ENCODE measurements at places on chromosomes 16 and 17. TPM values are rescaled to one million over a fixed set of nuclear protein-coding genes. Genes with fewer than 3 reads are reported as not detected.

- no peak for DNase-seq
Observed at GRCh38 chr16:80824623-80825364, 20.4 kb upstream of the CDYL2 start.

The TEX14 gene
- 0.17 TPM for total RNA-seq

- no peak for DNase-seq
Observed at GRCh38 chr16:49623501-49624266, 232.2 kb downstream of the ZNF423 start.

- DNase-seq = no peak
Observed at GRCh38 chr17:72850410-72851118, 241.9 kb downstream of the SLC39A11 start.

The ACSF2 gene
- 8.3 TPM for total RNA-seq

DNA sequence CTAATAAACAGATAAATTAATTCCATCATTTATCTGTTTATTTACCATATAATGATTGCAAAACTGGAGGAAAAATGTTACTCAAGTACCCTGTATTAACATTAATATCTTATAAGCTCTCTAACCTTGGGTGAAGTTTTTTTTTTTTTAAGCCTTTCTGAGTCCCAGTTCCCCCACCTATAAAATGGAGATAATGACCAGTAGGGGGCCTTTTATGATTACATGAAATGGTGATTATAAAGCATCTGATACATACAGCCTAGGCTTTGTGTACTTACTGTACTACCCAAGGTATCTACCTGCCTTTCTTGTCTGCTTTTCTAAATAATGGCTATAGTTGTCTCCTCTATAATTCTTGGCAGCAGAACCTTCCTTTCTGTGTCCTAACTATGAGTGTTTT is 22.6 kb downstream of the LRRC36 start:
- DNase-seq = no peak

- DNase-seq = no peak
Observed at GRCh38 chr16:84810518-84811273, 9.1 kb upstream of the CRISPLD2 start.

The BAIAP3 gene
- total RNA-seq = 1.3 TPM

DNA sequence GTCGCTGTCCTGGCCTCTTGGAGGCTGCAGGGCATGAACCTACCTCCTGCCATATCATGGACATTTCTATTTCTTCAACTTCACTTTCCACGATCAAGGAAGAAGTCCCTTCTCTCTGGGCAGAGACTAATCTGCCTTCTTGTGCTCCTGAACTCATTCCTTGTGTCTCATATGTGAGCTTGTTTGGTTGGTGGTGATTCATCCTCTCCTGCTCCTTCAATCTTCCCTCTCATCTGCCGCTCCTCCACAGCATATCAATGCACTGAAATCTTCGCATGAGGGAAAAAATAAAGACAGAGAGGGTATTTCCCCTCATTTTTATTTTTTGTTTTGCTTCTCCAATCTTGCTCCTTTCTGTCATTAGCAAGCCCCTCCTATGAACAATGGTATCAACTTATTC is 571.7 kb upstream of the GOT2 start:
- DNase-seq = no peak

DNA sequence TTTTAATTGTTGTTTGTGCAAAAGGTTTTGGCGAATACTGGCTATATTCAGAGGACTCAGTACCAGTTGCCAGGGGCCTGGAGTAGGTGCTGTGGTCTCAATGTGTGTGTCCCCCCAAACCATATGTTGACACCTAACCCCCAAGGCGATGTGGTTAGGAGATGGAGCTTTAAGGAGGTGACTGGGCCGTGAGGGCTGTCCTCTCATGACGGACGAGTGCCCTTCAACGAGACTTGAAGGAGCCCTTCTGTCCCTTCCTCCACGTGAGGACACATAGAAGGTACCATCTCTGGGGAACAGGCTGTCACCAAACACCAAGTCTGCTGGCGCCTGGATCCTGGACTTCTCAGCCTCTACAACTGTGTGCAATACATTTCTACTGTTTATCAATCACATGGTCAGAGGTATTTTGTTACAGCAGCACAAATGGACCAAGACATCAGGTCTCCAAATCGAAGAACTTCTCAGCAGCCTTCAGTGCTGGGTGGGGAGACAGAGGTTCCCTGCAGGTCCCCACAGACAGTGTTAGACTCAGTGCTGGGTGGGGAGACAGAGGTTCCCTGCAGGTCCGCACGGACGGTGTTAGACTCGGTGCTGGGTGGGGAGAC is 24.8 kb upstream of the METRNL start:
- no peak for DNase-seq

The GINS2 gene
- 0.17 TPM for total RNA-seq

The UMOD gene
- not detected for total RNA-seq

DNA sequence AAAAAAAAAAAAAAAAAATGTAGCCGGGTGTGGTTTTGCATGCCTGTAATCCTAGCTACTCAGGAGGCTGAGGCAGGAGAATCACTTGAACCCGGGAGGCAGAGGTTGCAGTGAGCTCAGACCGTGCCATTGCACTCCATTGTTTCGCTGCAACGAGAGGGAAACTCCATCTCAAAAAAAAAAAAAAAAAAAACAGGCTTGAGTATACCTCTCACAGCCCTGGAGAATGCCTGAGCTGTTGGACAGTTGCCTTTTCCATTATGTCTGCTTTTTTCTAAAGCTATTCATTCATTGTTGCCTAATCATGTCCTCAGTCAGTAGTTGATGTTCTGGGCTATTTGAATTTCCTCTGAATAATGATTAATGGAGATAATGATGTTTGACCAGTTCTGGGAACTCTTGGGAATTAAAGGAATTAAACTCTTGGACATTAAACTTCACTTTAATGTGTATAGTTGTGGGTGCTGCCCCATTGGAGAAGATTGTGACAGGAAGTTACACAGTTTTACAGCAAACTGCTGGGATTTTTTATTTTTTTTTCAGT is 11.8 kb downstream of the HMOX2 start:
- DNase-seq = no peak

DNA sequence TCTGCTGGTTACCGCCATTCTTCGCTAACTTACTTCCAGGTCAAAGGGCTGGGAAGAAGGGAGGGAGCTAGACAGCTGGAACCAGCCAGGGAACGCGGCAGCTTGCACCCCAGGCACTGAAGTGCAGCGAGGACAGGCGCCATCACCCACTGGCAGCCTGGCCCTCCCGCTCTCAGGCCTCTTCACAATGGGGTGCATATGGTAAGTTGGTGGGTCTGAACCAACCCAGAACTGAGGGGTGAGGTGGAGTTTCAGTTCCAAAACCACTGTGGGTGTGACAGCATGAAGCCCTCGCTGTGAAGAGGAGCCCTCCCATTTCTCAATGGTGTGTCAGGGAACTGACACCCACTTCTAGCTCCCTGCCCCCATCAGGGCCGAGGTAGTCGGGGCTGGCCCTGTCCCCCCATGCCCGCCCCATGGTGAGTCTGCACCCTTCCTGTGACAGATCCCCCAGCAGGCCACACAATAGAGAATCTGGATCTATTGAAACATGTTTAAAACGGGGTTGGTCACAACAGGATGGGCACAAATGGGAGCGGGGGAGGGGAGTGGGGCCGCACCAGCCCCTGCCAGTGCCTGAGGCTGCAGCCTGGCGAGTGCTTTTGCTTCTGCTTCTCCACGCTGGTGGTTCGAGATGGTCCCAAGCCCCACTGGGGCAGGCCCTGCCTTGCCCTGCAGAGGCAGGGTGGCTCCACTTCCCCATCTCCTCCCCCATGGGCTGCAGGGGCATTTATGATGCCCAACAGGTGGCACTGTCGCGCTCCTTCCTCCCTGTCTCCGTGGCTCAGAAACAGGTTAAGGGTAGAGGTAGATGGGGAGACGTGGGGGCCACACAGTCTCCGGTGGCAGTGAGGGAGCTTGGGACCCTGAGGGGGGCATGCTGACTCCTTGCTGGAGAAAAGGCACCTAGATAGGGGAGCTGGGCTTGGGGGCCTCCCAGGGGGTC is 2.3 kb downstream of the LIMD2 start:
- no peak for DNase-seq

DNA sequence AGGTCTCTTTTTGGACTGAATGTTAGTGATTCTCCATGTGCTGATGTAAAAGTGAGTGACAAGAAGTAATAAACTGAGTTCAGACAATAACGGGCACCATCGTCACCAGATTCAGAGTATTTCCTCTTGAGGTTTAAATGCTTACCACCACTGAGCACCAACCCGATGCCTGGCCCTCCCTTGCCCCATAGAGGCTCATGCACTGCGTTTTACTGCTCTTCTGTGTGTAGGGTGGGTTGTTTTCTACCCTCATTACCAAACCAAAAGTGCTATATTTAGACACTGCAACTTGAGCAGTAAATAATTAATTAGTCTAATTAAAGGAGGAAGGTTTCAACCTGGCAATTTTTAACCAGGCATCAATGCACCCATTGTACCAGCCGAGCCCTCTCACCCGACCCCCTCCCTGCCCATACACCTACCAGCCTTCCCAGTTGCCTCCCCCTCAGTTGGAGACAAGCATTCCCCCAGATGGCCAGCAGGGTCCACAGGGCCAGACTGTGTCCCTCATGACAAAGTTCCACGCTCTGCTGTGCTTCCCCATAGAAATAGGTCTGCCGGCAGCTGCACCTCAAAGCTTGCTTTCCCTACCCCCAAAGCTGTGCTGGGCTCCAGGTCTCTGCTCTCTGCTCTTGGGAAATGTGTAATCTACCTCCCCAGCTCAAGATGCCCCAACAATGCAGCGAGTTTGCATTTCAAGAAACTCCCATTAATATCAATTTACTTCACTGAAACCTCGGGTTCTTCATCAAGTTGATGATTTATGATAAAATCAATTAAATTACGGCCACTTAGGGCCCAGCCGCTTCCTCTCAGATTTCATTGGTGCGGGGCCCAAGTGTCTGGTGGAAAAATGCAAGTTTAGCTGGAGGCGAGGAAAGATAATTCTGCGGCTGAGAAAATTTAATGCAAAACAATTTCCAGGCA is 16.0 kb downstream of the HOXB4 start:
- DNase-seq = no peak

DNA sequence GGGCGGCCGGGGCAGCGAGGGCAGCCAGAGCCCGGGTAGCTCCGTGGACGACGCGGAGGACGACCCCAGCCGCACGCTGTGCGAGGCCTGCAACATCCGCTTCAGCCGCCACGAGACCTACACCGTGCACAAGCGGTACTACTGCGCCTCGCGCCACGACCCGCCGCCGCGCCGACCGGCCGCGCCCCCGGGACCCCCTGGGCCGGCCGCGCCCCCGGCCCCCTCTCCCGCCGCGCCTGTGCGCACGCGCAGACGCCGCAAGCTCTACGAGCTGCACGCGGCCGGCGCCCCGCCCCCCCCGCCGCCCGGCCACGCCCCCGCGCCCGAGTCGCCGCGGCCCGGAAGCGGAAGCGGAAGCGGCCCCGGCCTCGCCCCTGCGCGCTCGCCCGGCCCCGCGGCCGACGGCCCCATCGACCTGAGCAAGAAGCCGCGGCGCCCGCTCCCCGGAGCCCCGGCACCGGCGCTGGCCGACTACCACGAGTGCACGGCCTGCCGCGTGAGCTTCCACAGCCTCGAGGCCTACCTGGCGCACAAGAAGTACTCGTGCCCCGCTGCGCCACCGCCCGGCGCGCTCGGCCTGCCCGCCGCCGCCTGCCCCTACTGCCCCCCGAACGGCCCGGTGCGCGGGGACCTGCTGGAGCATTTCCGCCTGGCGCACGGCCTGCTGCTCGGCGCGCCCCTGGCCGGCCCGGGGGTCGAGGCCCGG is 36.1 kb upstream of the ZC3H18 start:
- DNase-seq = no peak

The PRAC1 gene
- total RNA-seq = not detected

The CA5A gene
- not detected for total RNA-seq

The ASPA gene
- total RNA-seq = 2.9 TPM

DNA sequence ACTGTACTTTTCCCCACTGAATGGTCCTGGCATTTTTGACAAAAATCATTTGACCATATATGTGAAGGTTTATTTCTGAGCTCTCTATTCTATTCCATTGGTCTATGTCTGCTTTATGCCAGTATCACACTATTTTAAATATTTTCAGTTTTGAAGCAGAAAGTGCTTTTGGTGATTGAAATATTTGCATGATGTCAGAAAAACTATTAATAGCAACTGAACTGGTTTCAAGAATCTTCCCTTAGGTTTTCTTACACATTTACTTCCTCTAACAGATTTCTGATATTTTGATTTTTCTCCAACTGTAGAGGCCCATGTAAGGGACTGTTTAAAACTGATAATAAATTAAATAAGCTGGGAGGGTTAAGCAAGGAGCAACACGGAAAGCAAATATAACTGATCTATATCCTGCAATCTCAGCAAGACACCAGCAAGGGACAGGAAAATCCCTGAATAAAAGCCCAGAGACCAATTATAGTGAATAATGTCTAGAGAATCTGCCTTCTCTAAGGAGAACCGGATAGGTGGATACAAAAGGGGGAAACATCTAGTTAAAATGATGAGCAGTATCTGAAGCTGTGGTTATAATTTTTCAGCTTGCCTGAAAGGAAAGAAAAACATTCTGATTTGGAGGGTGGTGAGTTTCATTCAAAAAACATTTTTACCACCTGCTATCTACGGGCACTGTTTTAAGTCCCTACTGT is 80.9 kb upstream of the STAC2 start:
- DNase-seq = no peak

DNA sequence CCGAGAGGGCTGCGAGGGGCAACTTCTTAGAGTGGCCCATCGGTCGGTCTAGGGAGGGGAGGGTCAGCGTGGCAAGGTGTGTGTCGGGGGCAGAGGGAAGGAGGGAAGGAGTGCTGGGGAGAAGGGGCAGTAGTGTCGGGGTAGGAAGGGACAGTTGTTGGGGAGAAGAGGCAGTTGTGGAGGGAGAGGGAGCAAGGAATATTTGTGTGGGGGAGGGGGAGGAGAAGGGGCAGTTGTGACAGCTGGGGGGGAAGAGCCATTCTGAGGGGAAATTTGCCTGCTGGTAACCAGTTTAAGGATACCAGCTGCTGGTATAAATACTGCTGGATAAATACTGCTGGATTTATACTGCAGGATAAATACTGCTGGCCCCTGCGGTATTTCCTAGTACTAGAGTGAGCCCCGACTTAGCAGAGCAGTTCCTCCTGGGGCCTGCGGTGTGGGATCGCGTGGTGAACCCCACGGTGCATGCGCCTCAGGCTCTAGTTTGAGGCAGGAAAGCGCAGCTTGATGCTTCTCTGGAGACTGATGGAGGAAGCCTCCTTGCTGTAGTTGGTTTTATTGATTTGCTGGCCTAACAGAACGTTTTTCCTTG is 309 bp downstream of the DNAH2 start:
- DNase-seq = no peak

DNA sequence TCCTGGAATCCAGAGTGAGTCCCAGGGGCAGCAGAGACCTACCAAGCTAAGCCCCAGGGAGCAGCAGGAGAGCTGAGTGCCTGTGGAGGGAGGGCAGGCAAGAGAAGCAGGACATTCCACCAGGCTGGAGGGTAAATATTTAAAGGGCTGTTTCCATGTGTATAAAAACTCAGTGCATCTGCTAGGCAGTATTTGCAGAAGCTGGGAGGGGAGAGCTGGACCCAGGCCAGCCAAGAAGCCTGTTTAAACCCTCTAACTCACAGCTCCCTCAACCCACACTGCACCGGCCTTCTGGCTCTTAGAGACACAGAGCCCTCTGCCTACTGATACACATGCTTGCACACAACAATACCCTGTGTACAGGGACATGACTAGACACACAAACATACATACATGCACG is 22.5 kb upstream of the TMEM132E start:
- no peak for DNase-seq

The MRPL45 gene
- 29.5 TPM for total RNA-seq

The MPP3 gene
- total RNA-seq = 9.9 TPM

- no peak for DNase-seq
Observed at GRCh38 chr17:79907217-79907715, 68.0 kb upstream of the CBX4 start.

Measured in esophagus muscularis mucosa (tissue), 4 donors.